ENCODE measurements at places on chromosomes 12 and 14. TPM values are rescaled to one million over a fixed set of nuclear protein-coding genes. Genes with fewer than 3 reads are reported as not detected.

DNA sequence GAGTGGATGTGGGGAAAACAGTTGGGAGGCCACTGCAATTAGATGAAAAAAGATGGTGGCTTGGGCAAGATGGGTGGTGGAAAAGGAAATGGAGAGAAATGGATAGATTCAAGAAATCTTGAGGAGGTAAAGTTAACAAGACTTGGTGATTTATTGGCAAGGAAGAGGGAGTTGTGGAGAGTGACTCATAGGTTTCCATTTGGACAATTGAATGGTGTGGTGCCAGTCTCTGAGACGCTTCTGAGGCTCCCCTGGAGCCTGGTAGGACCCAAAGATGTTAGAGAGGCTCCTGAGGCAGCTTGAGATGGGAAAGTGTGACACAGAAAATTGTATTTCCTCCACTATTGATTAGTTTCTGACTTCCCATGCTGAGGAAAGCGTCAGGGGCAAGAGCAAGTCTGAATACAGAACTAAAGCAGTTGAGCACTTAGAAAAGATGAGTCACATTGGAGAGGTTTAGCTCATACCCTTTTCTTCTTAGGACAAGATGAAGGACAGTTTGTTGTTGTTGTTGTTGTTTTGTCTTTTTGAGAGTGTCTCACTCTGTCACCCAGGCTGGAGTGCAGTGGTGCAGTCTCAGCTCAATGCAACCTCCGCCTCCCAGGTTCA is 4.5 kb downstream of the PRPF40B start:
- H3K27me3 ChIP-seq = no peaks in the 10 kb centered on the region
- H3K27ac ChIP-seq = no peak overlapping the region
- H3K36me3 ChIP-seq = no peaks in the 10 kb centered on the region
- H3K4me3 ChIP-seq = no peak overlapping the region
- no peaks in the 10 kb centered on the region for H3K4me1 ChIP-seq

The LTBP2 gene
- 0.84 TPM for total RNA-seq

The MYF6 gene
- not detected for total RNA-seq

GRCh38 chr12:31362115-31362758 is 36.3 kb upstream of the SINHCAF start:
- H3K27me3 ChIP-seq = no peaks in the 10 kb centered on the region
- H3K4me1 ChIP-seq = peaks cover 19% of the 10 kb centered on the region
- H3K4me3 ChIP-seq = peak overlapping the region; percentile 70
- no peak overlapping the region for H3K27ac ChIP-seq
- DNase-seq = no peak

The BCL2L2 gene
- 2.7 TPM for total RNA-seq

DNA sequence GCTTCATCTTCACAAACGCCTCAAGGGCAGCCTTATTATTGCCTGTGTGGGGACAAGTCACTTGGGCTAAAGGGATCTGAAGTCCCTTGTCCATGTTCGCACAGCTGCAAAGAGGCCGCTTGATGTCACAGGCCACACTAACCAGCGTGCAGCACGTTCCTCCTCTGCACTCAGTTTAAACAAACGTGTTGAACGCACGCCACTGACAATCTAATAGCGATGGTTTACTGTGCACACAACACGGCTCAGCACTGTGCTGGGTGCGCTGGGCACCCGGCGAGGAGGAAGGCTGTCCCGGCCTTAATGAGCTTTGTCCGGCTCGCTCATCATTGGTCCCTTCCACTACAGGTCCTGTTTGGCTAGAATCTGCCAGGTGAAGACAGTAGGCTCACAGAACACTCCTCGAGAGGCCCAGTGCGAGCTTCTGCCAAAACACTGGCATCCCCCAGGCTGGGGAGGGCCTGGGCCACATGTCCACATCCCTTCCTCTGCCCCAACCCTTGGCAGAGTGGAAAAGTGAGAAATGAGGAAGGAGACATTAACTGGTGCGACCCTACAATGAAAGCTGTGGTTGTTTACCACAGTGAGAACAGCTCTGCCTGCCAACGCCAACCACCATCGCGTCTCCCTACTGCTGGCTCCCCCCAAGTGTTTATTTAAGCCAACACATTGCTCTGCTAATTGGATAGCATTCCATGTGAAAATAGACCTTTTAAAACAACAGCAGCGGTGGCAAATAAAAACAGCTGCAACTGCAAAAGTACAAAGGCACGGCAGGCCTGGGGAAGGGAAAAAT is 113.2 kb downstream of the RBM19 start:
- no peak for DNase-seq
- peaks cover 8% of the 10 kb centered on the region for H3K36me3 ChIP-seq
- no peaks in the 10 kb centered on the region for H3K27me3 ChIP-seq
- H3K27ac ChIP-seq = no peak overlapping the region
- no peak overlapping the region for H3K4me3 ChIP-seq

Measured in activated T-cell treated with anti-CD3 and anti-CD28 coated beads, Interleukin-2, amount 50 U/mL, for 72 hours (primary cell).